Activated CD4-positive, alpha-beta T cell treated with anti-CD3 and anti-CD28 coated beads, Interleukin-2, amount 10 ng/mL, durations not matched to agents 24 days and 14 days (primary cell): ENCODE measurements at places on chromosomes 12 and 14. TPM values are rescaled to one million over a fixed set of nuclear protein-coding genes. Genes with fewer than 3 reads are reported as not detected.
A peak's percentile ranks its signal among the peaks of the same experiment; 100 is the strongest.

Gene GUCY2C
- not detected in 2 replicates for total RNA-seq

Gene OVCH1
- total RNA-seq = not detected in 2 replicates

DNA sequence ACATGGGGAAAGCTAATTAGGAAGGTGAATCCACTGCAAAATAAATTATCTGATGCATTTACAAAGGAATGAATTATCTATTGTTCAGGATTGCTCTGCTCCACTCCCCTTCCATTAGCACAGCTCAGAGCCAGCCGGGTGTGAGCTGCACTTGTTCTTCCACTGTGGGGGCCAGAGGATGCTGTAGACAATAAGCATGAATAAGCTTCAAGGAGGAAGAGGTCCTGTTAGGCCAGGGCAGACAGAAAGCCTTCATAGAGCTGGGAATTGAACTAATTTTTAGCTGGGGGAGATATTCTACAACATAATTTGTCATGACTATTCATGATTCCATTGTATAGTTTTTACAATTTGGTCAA lies 137.6 kb upstream of the MAX start:
- no peak for DNase-seq

Gene RBP5
- not detected in 2 replicates for total RNA-seq

DNA sequence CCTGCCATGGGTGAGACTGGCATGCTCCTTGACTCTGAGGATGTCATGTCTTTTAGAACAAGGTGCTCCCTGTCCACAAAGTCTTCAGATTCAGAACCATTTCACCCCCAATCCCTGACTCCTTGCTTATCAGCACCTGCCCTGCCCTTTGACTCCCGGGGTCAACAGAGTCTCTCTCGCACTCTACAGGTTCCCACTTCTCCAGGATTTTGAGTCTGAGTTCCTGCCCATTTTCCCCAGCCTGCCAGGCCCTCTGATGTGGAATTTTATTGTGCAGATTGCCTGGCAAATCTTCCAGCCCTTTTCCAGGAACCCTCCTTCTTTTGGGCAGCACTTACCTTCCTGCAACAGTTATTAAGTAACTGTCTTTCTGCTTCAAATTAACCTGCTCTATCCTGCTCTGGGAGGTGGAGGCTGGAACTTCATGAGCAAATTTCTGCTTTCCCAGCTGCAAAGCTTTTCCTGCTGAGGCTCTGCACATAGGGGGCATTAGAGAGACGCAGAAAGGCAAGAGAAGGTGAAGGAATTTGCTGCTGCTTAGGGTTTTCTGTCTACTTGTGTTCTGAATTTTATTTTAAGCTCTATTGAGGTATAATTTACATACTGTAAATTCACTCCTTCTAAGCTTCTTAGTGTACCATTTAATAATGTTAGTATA lies 259.1 kb downstream of the PCNX1 start:
- DNase-seq = peak; percentile 68
